ENCODE measurements at places on chromosomes 1 and 21.

- no peak for DNase-seq
Measured at GRCh38 chr1:92790867-92791266, 6.0 kb upstream of the EVI5 start.

DNA sequence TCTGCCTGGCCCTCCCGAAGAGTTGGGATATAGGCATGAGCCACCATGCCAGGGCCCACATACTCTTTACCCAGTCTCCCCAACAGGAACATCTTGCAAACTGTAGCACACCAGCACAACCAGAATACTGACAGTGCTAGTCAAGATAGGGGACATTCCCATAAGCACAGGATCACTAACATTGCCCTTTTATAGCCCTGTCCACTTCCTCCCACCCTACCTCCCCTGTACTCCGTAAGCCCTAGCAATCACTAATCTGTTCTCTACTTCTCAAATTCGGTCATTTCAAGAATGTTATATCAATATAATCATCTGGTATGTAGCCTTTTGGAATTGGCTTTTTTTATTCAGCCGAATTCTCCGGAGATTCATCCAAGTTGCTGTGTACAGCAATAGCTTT is 5.9 kb downstream of the SDHB start:
- DNase-seq = no peak

GRCh38 chr1:225949041-225949440 is 8.0 kb upstream of the LEFTY2 start:
- no peak for DNase-seq

- no peak for DNase-seq
Measured at GRCh38 chr1:66750577-66750976, 1.7 kb upstream of the DYNLT5 start.

- no peak for DNase-seq
Measured at GRCh38 chr1:184870319-184870718, 104.0 kb downstream of the NIBAN1 start.

DNA sequence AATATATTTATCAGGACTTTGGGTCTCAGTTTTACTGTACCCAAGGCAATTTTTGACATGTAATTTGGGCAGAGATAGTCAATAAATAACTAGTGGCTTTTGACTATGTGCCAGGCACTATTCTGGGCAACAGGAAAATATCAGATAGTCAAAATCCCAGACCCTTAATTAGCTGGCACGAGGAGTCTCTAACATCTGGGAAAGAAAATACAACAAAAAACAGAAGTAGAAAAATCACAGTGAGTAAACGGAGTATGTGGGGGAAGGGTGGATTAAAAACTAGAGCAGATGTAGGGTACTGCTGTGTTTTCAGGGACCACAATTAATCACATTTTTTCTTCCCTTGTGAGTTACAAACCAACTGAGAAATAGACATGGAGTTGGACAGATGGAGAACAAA is 217.8 kb downstream of the NCAM2 start:
- no peak for DNase-seq
